ENCODE measurements at places on chromosomes 4 and X.

DNA sequence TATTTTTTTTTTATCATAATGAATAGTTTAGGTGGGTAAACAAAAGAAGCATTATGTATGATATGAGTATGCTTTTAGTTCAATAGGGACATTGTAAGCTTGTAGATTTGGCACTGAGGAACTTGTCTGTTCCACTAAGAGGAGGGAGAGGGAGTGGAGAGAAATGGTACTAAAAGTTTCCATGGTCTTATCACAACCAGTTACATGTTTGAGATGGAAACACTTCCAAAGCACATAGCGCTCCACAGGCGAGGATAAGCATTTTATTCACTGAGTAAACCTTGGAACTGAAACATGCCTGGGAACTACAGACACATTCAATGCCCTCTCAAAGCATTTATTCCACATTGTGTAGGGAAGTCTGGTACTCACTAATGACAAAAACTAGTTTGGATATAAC, 15.5 kb downstream of the MYOZ2 start:
- DNase-seq = no peak

GRCh38 chrX:29726811-29727210, 488.6 kb upstream of the MAGEB2 start:
- DNase-seq = no peak

DNA sequence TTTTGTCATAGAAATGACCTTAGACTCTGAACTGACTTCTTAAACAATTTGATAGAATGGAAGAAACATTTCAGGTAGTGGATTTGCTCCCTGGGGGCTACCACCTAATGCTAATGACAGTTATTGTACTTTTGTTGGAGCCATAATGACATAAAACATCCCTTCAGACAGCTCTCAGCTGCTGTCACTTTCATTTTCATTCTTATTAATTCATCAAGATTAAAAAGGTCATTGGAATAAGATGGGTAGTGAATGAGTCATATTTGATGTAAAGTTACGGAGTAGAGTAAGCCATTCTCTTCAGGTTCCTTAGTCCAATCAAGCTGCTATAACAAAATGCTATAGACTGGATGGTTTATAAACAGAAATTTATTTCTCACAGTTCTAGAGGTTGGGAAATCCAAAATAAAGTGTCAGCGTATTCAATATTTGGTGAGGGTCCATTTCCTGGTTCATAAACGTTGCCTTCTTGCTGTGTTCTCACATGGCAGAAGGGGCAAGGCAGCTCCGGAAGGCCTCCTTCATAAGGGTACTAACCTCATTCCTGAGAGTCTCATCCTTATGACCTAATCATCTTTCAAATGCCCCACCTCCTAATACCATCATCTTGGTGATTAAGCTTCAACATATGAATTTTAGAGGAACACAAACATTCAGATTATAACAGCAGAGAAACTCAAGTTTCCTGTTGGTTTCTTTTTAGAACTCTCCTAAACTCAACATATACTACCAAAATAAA, 268.5 kb downstream of the ARAP2 start:
- DNase-seq = no peak

GRCh38 chrX:21989384-21989783, 42.7 kb upstream of the PHEX start:
- no peak for DNase-seq

GRCh38 chr4:32826169-32826568, 2106.0 kb downstream of the PCDH7 start:
- DNase-seq = no peak

- DNase-seq = no peak
These were observed 15.7 kb downstream of the ZXDB start for GRCh38 chrX:57607295-57608187.

GRCh38 chr4:121072224-121073003, at the start of gene NDNF:
Gene NDNF (minus strand): TSS chr4:121072535. CDS start chr4:121045837, 26,698 bp downstream.
- no peak for DNase-seq

GRCh38 chrX:95291561-95291960, 1393.1 kb upstream of the DIAPH2 start:
- DNase-seq = no peak

DNA sequence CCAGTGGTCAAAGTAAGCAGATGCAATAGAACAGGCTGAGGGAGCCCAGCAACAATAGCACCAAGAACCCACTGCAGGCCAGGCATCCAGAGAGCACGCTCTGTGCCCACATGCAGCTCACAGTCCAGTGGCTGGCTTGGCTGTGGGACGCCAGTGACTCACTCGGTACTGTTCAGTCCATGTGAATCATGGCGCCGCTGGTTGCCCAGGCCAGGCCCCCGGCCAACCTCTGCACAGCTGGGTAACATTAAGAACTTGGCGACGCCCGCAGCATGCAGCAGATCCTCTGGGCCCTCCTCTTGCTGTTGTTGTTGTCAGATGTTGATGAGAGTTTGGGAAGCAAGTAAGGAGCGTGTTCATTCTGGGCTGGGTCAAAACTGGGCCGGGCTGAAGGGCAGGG, 60.5 kb downstream of the MSX1 start:
- DNase-seq = no peak

- no peak for DNase-seq
These were observed 60.2 kb upstream of the CBR4 start for GRCh38 chr4:169070071-169070894.

GRCh38 chrX:85897362-85898126, 149.8 kb downstream of the CHM start:
- DNase-seq = no peak

DNA sequence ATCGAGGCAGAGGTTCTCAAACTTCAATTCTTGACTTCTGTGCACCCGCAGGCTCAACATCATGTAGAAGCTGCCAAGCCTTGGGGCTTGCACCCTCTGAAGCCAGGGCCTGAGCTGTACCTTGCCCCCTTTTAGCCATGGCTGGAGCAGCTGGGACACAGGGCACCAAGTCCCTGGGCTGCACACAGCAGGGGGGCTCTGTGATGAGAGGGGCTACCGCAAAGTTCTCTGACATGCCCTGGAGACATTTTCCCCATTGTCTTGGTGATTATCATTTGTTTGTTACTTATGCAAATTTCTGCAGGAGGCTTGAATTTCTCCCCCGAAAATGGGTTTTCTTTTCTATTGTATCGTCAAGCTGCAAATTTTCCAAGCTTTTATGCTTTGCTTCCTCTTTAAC, 4.9 kb upstream of the MAGEB17 start:
- no peak for DNase-seq

DNA sequence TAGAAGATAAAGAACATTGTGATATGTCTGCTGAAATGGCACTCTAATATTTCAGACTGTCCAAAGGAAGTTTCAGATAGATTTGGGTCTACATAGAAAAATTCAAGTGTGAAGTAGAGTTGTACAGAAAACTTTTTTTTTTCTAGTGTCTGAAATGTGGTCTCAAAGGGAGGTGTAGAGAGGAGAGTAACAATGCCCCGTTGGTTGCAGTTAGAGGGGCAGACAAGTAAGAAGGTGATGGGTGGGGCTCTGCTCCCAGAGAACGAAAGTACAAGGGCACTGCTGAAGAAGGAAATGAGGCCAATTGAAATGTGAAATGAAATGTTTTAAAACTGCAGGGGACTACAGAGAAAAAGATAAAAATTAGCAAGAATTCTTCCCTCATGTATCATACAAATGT, 177.8 kb downstream of the BANK1 start:
- DNase-seq = no peak

- DNase-seq = no peak
These were observed 145.1 kb downstream of the RBM47 start for GRCh38 chr4:40484346-40485090.

- DNase-seq = no peak
These were observed 53.4 kb downstream of the PSAPL1 start for GRCh38 chr4:7381221-7381889.

- DNase-seq = peak; percentile 57
These were observed 27.7 kb downstream of the CDKN2AIP start for GRCh38 chr4:183471946-183472708.

GRCh38 chrX:121160987-121161386, 113.6 kb downstream of the GLUD2 start:
- DNase-seq = no peak

DNA sequence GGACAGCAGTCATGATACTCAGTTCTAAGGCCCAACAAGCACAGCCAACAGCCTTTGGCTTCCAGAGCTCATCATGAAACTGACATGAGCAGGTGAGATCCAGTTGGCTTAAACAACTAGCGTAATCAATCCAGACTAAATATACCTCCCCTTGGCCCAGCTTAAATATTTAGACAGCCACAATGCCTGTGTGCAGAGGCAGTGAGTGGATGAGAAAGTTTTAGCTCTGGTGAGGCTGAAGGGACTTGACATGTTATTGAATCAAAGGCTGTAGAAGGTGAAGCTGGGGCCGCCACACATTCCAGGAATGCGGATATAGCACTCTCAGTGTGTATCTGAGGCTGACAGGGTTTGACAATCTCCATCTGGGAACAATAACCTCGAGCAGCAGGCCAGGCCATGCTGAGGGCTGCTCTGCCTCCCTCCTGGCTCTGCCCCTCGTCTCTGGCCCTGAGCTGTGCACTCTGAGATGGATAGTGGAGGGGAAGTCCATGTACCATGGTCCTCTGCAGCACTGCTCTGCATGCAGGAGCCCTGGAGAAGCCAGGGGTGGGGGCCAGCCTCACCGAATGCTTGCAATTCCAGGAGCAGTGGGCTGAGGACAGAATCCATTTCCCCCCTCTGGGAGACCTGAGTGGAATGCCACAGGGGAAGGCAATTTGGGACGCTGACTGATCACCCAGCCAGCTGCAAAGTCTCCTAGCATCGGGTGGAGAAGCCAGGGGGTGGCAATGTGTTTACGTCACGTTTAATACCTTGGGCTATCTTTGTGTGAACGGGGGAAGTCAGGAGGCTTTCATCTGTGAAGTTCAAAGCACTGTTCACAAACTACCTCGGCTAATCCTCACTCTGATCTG, 37.3 kb upstream of the RASL11B start:
- DNase-seq = no peak

- peak; percentile 3 for DNase-seq
These were observed 7.6 kb downstream of the SORCS2 start for GRCh38 chr4:7199771-7200441.

DNA sequence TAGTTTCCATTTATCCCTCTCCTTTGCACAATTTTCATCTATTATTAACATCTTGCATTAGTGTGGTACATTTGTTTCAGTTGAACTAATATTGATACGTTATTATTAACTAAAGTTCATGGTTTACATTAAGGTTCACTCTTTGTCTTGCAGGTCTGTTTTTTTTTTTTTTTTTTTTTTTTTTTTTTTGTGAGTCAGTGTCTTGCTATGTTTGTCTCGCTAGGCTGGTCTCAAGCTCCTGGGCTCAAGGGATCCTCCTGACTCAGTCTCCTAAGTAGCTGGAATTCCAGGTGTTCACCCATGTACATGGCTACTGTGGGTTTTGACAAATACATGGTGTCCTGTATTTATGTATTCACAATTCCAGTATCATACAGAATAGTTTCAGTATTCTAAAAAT, 6.8 kb downstream of the TBC1D19 start:
- DNase-seq = no peak

- DNase-seq = no peak
These were observed 82.8 kb upstream of the AMELX start for GRCh38 chrX:11210415-11210801.

- DNase-seq = no peak
These were observed 101.2 kb upstream of the ENPP6 start for GRCh38 chr4:184318852-184319251.

DNA sequence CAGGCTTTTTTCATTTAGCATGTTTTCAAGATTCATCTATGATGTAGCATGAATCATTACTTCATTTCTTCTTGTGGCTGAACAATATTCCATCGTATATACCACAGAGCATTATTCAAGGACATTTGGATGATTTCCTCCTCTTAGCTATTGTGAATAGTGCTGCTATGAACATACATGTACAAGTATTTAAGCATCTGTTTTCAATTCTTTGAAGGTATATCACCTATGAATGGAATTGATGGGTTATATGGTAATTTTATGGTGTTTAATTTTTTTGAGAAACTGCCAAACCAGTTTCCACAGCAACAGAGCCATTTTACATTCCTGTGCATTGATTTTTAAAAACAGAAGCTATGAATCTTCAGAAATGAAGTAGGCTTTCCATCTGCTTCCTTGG, 36.1 kb upstream of the WDR19 start:
- DNase-seq = no peak

DNA sequence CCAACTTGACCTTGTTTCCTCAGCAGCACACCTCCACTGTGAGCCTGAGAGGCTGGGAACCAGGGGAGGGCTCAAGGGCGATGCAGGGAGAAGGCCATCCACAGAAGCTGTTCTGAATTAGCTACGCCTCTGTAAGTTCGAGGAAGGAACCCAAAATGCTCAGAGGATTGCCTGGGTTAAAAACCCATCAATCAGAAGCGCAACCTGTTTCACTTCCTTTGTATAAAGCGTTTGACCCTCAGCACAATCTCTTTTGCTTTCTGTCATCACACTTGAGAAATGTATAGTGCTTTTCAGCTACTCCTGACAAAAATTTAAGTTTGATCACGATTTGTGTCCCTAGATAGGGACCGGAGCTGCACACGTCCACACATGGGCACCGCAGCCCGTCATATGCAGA, 48.0 kb upstream of the MAP3K15 start:
- no peak for DNase-seq

GRCh38 chrX:30196322-30196721, 19.0 kb upstream of the MAGEB2 start:
- no peak for DNase-seq

- no peak for DNase-seq
These were observed 1331.8 kb downstream of the PCDH19 start for GRCh38 chrX:99078301-99078700.

- DNase-seq = no peak
These were observed 91.2 kb downstream of the RTL5 start for GRCh38 chrX:72040506-72040905.

DNA sequence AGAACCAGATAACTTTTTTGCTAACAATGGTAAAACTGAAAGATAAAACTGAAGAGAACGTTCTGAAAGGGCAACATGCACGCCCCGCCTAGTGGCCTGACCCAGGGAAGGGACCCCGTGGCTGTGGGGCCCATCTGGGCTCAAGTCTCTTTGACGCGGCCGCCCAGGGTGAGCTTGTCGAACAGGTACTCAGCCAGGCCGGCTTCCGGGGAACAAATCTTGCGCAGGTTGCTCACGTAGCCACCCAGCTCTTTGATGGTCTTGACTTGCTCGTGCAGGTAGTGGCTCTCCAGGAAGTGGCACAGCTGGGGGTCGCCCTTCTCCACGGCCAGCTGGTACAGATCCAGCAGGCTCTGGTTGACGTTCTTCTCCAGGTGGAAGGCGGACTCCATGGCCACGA, 579 bp downstream of the FTHL17 start:
- no peak for DNase-seq

DNA sequence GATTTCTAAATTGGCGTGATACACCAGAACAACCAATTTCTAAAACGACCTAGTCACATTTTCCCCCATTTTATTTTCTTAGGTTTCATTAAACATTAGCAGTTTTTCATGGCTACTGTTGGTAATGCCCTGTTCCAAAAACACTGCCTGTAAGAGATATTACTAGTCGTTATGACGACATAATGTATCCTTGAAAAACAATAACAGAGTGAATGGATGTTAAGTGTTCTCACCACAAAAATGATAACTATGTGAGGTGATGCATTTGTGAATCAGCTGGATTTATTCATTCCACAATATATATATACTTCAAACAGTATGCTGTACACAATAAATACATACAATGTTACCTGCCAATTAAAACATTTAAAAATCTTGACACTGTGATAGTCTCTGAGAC, 1147.6 kb upstream of the PCDH10 start:
- no peak for DNase-seq

GRCh38 chrX:642436-643240, 12.0 kb downstream of the SHOX start:
- DNase-seq = no peak

GRCh38 chr4:169268951-169269760, 1.6 kb downstream of the SH3RF1 start:
- DNase-seq = no peak

GRCh38 chrX:125236955-125237354, 82.7 kb upstream of the TEX13C start:
- no peak for DNase-seq

Data from 8988T (cell line).